Heart left ventricle (tissue), 16 donors: ENCODE measurements at places on chromosomes 2 and 18. TPM values are rescaled to one million over a fixed set of nuclear protein-coding genes. Genes with fewer than 3 reads are reported as not detected.

Gene POTEE
- total RNA-seq = 0.29 TPM

Gene RGPD4
- not detected for total RNA-seq

Gene ACP1
- 60.9 TPM for total RNA-seq

Gene MOB4
- total RNA-seq = 30.2 TPM

Gene CD207
- total RNA-seq = 0.16 TPM

Gene DTNA
- 181 TPM for total RNA-seq

Gene FER1L5
- total RNA-seq = not detected

Gene CHRND
- not detected for total RNA-seq

Gene RUFY4
- 1.0 TPM for total RNA-seq

Gene RAB27B
- total RNA-seq = not detected

Gene HOXD13
- not detected for total RNA-seq

Gene CIB4
- total RNA-seq = not detected

Gene SPHKAP
- 150 TPM for total RNA-seq

Gene ARMC9
- 1.7 TPM for total RNA-seq

Gene SKA1
- 0.61 TPM for total RNA-seq

Gene MEP1B
- total RNA-seq = 0.17 TPM

Gene SLC9A4
- not detected for total RNA-seq

Gene MC5R
- total RNA-seq = not detected
